ENCODE measurements at places on chromosomes 16 and 17.

DNA sequence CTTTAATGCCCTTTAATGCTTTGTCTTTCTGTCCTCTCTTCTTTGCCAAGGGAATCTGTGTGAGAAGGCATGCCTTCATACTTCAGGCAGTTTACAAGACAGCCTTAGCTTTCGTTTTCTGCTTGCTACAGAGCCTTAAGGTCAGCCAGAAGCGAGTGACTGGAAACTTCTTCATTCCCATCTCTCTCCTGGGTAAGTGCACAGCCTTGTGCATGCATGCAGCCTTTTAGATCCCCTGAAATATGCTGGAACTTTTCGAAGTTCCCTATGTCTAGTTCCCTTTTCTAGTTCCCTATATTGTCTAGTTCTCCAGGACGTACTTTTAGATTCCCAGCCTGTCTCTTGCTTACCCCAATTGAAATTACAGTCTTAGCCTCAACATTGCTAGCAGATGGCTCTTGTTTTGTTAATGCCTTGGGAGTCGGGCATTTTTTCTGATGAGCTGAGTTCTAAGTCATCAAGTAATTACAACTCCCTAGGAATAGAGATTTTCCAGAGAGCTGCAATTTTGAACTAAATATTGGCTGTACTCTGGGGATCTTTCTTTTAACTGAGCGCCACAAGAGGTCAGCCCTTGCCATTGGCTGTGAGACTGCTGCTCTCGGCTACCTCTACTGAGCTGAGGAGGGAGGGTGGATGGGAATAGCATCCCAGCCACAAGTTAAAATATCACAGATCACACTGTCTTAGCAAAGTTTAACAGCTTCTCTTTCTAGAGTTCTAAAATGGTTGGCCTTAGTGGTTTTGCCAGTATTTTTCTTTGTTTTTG is 22.7 kb upstream of the PPM1D start:
- no peak for DNase-seq

- no peak for DNase-seq
Measured at GRCh38 chr17:76495663-76496400, 5.4 kb downstream of the RHBDF2 start.

DNA sequence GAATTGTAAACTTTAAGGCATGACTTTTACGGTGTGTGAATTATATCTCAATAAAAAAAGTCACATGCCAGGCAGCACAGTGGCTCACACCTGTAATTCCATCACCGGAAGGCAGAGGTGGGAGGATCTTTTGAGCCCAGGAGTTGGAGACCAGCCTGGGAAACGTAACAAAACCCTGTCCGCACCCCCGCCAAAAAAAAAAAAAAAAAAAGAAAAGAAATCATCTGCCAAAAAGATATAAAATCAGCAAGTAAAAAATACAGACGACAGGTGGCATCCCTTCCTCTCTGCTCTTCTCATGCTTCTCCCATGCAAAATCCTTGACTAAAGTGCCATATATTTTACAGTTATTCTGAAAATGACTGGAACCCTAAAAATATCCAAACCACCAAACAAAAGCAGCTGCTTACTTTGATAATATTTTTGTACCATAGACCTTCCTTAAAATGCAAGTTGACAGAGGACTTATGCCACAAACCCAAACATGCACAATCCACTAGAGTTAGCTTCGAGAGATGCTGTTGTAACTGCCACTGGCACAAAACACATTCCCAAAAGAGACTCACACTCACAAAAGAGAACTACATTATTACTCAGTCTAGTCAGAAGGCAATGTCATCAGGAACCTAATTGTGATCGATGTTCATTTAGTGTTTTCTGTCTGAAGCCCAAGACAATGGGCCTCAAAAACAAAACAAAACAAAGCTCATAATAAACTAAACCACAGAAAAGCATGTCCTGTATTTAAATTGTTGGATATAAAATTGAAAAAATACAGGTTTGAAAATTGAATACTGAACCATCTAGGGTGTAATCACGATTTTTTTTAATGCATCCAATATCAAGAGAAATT is 2.4 kb downstream of the CRLF3 start:
- no peak for DNase-seq

- no peak for DNase-seq
Measured at GRCh38 chr17:81823820-81824550, 9.1 kb downstream of the MCRIP1 start.

GRCh38 chr17:78230252-78230962 is 1.0 kb upstream of the TMEM235 start:
- no peak for DNase-seq
